ENCODE measurements at places on chromosomes 4 and X.

- no peak for DNase-seq
These were observed 1.9 kb downstream of the TRO start for GRCh38 chrX:54922547-54922946.

DNA sequence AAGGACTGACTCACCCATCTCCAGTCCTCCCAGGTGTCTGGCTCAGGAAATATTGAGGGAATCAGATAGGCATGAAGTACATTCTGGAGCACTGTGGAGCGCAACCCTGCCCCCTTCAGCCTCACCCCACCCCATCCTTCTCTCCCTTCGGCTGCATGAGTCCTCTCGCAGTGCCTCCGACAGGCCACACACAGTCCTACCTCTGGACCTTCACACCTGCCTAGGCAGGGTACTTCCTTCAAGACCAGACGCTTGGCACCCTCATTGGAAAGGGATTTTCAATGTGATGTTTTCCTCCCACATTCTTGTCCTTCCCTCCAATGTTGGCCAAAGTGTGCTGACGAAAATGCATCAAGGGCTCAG is 26.8 kb upstream of the PPP2R2C start:
- no peak for DNase-seq

- no peak for DNase-seq
These were observed 8.0 kb downstream of the RPL34 start for GRCh38 chr4:108628411-108628810.

DNA sequence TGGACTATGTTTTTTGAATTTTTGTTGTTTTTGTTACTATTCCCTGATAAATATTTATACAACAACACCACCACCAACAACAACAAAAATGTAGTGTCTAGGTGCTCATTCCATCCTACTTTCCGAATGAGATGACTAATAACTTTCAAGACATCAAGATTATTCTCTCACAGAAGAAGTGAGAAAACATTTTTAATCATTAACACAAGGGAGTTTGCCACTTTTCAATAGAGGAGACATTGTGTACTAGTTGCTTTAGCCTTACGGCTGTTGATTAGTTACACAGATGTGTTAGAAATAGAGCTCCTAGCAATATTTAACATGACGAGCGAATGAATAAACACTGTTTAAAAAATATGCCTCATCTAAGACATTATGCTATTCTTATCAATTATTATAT is 898.8 kb downstream of the C4orf33 start:
- DNase-seq = no peak

DNA sequence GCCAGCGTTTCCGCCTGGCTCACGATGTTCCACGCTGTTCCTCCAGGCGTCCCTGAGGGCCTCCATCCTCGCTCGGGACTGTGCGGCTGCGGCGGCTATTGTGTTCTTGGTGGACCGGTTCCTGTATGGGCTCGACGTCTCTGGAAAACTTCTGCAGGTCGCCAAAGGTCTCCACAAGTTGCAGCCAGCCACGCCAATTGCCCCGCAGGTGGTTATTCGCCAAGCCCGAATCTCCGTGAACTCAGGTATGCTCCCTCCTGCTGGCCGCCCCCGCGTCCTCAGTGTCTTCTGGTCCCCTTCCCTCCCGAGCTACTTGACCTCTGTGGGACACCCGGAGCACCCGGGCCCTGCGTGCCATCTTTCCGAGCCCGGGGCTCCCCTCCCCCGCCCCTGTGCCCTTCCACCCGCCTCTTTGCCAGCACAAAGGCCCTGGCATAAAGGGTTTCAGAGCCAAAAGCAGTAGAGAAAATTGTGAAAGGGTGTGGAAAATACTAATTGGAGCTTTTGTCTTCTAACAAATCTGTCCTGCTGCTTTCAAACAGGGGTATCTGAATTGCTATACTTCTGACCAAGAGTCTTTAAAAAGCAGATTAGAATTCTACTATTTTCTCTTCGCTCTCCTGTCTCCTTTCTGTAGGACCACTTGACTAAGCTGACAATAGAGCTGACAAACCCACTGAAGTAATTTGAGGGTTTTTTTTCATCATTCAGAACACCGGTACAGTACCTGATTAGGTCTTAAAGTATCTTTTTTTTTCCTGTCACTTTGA is 104.0 kb downstream of the NEUROG2 start:
- no peak for DNase-seq

DNA sequence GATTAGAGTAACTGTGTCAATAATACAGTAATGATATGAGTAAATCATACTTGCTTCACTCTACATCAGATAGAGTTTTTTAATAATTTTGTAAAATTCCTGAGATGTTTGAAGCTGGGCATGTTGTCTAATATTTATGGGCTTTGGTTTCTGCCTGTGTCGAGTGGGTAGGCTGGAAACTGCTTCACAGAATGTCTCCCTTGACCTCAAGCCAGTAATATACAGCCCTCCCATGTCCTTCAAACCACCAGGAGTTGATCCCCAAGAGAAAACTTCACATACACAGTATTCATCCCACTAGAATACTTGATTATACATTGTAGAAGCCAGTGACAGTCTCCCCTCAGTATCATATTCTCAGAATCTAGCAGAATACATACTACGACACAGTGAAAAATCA is 284.8 kb upstream of the TENM3 start:
- no peak for DNase-seq

GRCh38 chr4:98399915-98400314 is 138.7 kb downstream of the RAP1GDS1 start:
- no peak for DNase-seq

- DNase-seq = no peak
These were observed 26.8 kb downstream of the ZMAT1 start for GRCh38 chrX:101904996-101905395.

GRCh38 chr4:152678841-152679240 is 956 bp downstream of the TMEM154 start:
- DNase-seq = no peak

GRCh38 chr4:128373628-128374027 is 86.0 kb upstream of the PGRMC2 start:
- DNase-seq = no peak

GRCh38 chr4:95415346-95415771 is 133.4 kb downstream of the UNC5C start:
- DNase-seq = no peak

DNA sequence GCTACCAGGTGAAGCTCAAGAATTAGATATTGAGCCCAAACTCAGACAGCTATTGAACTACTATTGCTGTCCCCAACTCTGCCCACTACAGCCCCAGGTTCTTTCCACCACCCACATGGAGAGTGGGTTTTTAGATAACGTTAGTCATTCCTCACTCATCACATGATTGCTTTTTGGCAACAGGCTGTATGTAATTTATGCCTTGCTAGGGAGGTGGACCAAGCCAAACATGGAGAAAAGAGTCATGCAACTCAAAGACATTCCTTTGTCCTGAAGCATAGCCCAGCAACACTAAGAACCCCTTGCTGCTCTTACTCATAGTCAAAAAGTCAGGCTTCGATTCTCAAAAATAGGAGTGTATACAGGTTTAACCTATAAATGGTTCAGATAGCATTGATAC is 275.9 kb upstream of the VCX3A start:
- no peak for DNase-seq

DNA sequence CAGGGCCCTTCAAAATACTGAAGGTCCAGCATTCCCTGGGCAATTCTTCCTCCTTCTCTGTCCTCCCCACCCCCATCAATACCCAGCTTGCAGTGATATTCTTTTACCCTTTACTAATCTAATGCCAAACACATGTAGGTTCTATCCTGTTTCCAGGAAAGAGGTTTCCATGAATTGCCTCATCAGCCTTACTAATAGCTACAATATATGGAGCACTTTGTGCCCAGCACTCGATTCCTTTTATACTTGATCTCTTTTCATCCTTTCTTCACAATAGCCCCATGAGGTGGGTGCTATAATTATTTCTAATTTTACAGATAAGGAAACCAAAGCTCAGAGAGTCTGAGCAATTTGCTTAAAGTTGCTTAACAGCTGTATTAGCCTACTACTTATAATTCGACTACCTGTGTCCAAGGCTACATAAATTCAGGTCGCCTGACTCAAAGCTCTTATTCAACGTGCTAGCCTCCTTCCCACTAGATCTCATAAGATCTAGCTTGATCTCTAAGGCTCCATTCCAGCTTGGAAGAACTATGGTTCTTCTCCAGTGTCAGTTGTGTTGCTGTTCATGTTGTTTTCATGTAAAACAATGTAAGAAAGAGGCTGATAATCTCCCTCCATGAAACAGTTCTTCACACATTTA is 229.6 kb upstream of the PGRMC2 start:
- no peak for DNase-seq

GRCh38 chrX:29841750-29842149 is 373.6 kb upstream of the MAGEB2 start:
- no peak for DNase-seq

DNA sequence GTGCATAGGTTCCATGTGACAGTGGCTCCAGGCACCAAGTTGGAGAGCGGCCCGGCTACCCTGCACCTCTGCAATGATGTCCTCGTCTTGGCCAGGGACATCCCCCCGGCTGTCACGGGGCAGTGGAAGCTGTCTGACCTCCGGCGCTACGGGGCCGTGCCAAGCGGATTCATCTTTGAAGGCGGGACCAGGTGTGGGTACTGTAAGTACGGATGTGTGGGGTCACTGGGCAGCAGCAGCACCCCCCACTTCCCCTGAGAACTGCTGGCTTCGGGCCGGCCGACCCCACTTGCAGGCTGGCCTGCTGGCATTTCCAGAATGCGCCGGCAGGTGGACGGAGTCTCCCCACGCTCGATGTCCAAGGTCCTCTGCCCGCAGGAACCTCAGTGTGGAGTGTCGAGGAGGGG is 13.2 kb downstream of the DOK7 start:
- no peak for DNase-seq

DNA sequence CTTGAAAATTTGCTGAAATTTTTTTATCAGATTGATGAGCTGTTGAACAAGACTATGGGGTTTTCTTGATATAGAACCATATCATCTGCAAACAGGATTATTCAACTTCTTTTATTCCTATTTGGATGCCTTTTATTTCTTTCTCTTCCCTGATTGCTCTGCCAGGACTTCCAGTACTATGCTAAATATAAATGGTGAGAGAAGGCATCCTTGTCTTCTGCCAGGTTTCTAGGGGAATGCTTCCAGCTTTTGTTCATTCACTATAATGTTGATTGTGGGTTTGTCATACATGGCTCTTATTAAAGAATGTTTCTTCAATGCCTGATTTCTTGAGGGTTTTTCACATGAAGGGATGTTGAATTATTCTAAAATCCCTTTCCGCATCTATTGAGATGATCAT is 1139.5 kb downstream of the FAM133A start:
- no peak for DNase-seq

DNA sequence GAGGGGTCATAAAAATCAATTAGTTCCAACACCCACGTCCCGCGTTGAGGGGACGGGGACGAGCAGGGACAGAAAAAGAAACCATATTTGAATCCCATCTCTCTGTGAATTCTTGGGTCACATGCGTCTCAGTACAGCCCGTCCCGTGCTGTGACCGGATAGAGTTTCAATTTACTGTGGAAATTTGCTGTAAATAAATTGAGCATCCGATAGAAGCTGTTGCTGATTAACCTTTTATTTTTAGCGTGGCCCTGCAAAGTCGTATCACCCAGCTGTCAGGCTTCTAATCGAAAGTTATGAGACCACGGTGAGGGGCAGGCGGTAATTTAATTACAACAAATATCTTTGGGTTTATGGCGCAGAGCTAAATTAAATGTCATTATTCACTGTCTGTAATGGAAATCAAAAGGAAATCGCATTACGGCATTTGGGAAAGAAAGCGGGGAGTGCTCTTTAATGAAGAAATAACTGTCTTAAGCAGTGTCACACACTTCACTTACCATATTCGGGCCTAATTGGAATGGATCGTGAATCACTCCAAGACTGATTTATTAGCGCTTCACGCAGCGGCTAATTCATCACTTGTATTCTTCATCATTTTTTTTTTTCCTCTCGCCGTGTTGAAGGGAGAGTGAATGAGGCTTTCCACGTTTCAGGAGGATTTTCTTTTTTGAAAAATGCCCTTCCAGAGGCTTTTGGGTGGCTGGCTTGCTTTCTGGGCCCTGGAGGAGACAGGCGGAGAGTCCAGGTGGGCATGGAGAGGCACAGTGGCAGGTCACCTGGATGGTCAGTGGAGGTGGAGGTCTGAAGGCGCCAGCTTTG is 7.3 kb downstream of the SHOX start:
- DNase-seq = no peak

GRCh38 chr4:108209489-108209888 is 40.8 kb upstream of the LEF1 start:
- no peak for DNase-seq

DNA sequence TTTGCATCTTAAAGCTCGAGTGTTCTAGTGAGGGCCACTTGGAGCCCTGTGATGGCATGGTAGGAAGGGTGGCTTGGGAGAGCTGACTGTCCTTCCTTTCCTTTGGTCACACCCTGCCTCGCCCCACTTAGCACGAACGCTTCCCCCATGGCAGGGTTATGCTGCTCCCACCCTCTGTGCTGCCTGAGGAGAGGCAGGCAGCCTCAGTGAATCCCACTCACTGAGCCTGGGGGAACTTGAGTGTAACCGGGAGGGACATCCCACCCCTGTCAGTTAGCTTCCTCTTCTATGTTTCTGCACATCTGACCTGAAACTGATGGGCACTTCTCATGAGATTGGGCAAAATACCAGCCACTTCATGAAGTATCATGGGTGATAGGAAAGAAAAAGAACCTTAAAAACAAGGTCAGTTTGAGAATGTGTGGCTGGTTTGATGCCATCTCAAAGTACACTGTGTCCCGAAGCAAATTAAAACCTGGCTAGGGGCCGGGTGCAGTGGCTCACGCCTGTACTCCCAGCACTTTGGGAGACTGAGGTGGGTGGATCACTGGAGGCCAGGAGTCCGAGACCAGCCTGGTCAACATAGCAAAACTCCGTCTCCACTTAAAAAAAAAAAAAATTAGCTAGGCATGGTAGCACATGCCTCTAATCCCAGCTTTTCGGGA is 10.1 kb downstream of the TKTL1 start:
- no peak for DNase-seq

DNA sequence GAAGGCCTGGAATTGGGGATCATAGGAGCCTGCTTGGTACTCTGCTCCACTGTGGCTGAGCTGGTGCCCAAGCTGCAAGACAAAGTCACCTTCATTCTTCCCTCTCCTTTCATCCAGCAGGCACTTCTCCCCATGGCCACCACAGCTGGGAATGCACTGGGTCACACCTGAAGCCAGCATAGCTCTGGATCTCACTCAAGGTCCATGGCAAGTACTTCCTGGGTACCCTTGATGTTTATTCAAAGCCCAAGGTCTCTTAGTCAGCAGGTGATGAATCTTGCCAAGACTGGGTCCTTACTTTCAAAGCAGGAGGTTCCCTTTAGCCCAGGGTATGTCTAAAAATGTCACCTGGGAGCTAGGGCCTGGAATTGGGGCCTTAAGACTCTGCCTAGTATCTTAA is 4.9 kb upstream of the SLC4A4 start:
- no peak for DNase-seq

DNA sequence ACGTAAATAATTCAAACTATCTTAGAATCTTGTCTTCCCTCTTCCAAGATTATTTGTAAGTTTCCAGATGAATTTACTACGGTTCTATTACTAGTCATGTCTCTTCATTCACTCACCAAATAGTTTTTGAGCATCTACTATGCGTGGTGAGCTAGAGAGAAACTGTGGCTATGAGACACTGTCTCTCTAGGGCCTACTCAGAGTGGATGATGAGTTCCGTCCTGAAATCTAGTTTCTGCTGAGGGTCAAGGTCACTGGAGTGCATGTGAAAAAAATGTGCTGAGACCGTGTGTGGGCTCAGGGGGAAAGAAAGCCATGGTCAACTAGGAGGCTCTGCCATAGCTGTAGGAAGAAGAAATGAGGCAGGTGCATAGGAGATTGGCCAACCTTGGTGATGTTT is 320.2 kb upstream of the GATB start:
- DNase-seq = no peak
